Progenitor cell of endocrine pancreas (in vitro differentiated cells): ENCODE measurements at places on chromosomes 2 and 18. TPM values are rescaled to one million over a fixed set of nuclear protein-coding genes. Genes with fewer than 3 reads are reported as not detected.
A peak's percentile ranks its signal among the peaks of the same experiment; 100 is the strongest.

DNA sequence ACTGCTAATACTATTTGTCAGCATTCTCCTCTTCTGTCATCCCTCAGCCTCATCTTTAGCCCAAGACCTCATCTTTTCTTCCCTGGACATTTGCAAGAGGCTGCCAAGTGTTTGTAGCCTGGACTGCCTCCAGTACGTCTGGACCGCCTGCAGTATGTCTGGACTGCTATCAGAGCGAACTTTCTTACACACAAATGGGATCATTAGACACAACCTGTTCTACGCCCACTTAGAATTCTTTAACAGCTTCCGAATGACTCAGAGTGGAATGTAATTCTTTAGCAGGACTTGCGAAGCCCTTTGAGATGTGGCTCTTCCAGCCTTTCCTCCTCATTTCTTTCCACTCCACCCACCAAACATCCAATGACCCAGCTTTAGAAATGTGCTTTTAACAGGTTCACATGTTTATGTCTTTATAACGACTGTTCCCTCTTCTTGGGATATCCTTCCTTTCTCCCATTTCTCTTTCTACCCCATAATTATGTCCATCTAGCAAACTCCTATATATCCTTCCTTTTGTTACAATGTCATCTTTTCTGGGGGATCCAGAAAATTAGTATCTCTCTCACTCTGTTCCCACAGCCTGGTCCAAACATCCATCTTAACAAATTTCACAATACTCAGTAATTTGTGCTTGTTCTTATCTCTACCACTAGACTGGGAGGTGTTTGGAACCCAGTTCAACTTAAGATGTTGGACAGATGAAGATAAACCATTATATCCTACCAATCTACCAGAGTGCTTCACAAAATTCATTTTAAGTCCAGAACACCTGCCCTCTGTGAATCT is 171.3 kb upstream of the PGAP1 start:
- H3K4me3 ChIP-seq: no peak overlapping the region
- no peak for DNase-seq
- H3K27ac ChIP-seq: no peak overlapping the region

DNA sequence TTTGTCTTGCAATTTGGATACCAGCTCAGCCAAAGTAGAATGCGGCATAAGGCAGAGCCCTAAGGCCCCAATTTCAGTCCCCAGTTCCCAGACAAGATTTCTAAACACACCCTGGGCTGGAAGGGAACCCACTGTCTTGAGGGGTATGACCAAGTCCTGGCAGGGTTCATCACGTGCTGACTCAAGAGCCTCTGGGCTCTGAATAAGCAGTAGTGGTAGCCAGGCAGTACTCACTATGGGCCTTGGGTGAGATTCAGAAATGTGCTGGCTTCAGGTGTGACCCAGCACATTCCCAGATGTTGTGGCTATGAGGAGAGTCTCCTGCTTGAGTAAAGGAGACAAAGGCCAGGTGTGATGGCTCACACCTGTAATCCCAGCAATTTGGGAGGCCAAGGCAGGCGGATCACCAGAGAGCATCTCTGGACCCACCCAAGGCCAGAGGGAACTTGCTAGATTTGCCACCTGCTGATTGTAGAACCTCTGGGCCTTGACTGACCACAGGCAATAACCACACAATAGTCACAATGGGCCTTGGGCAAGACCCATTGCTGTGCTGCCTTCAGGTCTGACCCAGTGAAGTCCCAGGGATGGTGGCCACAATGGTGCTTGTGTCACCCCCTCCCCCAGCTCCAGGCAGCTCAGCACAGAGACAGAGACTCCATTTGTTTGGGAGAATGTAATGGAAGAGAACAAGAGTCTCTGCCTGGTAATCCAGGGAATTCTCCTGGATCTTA is 74.9 kb downstream of the ATL2 start:
- no peak overlapping the region for H3K4me3 ChIP-seq
- peaks cover 6% of the 10 kb centered on the region for H3K4me1 ChIP-seq
- no peaks in the 10 kb centered on the region for H3K27me3 ChIP-seq
- DNase-seq: no peak
- peaks cover 44% of the 10 kb centered on the region for H3K36me3 ChIP-seq
- peak overlapping the region; percentile 41 for H3K27ac ChIP-seq

- H3K4me3 ChIP-seq: no peak overlapping the region
- peaks cover 2% of the 10 kb centered on the region for H3K27me3 ChIP-seq
- no peak for DNase-seq
- H3K27ac ChIP-seq: no peak overlapping the region
- peaks cover 5% of the 10 kb centered on the region for H3K4me1 ChIP-seq
These were observed 344.0 kb downstream of the LRRTM1 start for GRCh38 chr2:79960519-79960918.

DNA sequence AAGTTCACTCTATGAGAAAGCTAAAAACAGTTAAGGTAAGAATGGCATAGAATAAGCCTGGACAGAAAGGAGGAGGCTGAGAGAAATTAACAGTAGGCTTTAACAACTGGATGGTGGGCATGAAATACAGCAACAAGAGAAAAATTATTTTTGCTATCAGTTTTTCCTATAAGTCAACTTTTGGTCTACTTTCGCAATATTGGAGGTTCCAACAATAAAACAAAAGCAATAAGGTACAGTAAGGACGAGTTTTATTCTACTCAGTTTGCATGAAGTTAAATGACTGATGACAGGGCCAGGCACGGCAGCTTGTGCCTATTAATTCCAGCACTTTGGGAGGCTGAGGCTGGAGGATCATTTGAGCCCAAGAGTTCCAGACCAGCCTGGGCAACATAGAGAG is 17.3 kb downstream of the RAB1A start:
- DNase-seq: no peak
- peaks cover 8% of the 10 kb centered on the region for H3K36me3 ChIP-seq
- no peak overlapping the region for H3K4me3 ChIP-seq
- H3K27ac ChIP-seq: no peak overlapping the region
- H3K4me1 ChIP-seq: peaks cover 6% of the 10 kb centered on the region

GRCh38 chr2:63764630-63765029 is 77.1 kb upstream of the UGP2 start:
- H3K4me1 ChIP-seq: no peaks in the 10 kb centered on the region
- no peak overlapping the region for H3K27ac ChIP-seq
- H3K36me3 ChIP-seq: no peaks in the 10 kb centered on the region
- no peaks in the 10 kb centered on the region for H3K27me3 ChIP-seq
- no peak overlapping the region for H3K4me3 ChIP-seq

DNA sequence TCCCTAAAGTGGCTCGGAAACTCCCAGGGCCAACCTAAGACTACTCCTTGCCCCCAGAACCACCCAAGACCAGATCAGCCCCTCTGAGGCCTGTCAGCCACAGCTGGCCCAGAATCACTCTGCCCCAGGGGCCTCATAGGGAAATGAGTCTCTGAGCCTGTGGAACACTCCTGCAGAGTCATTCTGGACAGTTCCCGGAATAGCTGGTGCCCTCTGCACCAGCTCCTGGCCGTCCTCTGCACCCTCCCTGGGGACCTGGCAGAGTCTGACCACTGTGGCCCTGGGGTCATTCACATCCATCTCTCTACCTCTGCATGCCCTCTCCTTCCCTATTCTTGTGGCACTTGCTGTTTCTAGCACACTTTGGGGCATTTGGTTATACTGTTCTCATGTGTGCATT is 14.6 kb upstream of the TMEM214 start:
- H3K36me3 ChIP-seq: peaks cover 2% of the 10 kb centered on the region
- no peak for DNase-seq
- no peak overlapping the region for H3K4me3 ChIP-seq
- H3K27ac ChIP-seq: no peak overlapping the region

DNA sequence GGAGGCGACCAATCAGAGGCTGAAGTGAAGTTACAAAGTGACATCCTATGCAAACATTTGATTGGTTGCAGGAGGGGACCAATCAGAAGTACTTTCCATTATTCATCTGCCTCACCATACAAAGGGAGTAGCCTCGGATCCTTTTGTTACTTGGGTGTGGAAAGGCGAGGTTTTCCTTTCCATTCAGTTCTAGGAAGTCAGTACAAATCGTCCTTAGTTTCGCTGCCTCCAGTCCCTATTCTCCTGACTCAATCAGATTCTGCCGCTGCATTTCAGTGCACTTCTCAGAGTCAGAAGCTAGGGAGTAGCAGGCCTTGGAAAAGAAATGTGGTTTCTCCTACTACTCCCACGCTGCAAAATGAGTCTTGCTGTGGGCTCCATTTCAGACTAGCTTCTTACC is 149.4 kb downstream of the DTNA start:
- H3K4me3 ChIP-seq: no peak overlapping the region
- no peaks in the 10 kb centered on the region for H3K27me3 ChIP-seq
- no peak for DNase-seq
- no peak overlapping the region for H3K27ac ChIP-seq
- H3K36me3 ChIP-seq: peaks cover 4% of the 10 kb centered on the region

- no peak overlapping the region for H3K4me3 ChIP-seq
- H3K36me3 ChIP-seq: no peaks in the 10 kb centered on the region
- H3K4me1 ChIP-seq: peaks cover 14% of the 10 kb centered on the region
- no peak overlapping the region for H3K27ac ChIP-seq
- DNase-seq: no peak
- H3K27me3 ChIP-seq: no peaks in the 10 kb centered on the region
These were observed 21.1 kb downstream of the CPS1 start for GRCh38 chr2:210577263-210578071.

- no peaks in the 10 kb centered on the region for H3K36me3 ChIP-seq
- H3K4me1 ChIP-seq: no peaks in the 10 kb centered on the region
- no peak for DNase-seq
- no peak overlapping the region for H3K27ac ChIP-seq
- H3K27me3 ChIP-seq: no peaks in the 10 kb centered on the region
These were observed 107.5 kb downstream of the SLC8A1 start for GRCh38 chr2:40344364-40344763.

GRCh38 chr2:74181739-74182138 is 3.1 kb upstream of the MOB1A start:
- H3K27ac ChIP-seq: no peak overlapping the region
- peaks cover 4% of the 10 kb centered on the region for H3K36me3 ChIP-seq

GRCh38 chr2:55419233-55419678 is 400 bp downstream of the CCDC88A start:
- no peak for DNase-seq
- peaks cover 14% of the 10 kb centered on the region for H3K4me1 ChIP-seq
- no peaks in the 10 kb centered on the region for H3K36me3 ChIP-seq
- H3K27me3 ChIP-seq: peaks cover 10% of the 10 kb centered on the region

DNA sequence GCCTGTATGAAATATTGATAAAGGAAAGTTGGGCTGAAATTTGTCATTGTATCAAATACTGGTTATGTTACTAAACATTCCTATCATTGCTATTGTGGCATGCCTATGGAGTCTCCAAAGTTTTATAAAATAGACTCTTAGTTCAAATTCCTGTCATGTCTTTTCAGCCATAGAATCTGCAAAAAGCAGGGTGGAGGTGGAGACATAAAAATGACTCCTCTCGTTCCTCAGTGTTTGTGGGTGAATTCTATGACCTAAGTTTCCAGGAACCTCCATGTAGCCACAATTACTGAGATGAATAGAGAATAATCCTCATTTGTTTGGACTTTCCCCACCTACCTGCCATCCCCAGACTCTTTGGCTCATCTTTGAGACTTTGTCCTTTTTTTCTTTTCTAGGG is 326.3 kb upstream of the ETAA1 start:
- no peaks in the 10 kb centered on the region for H3K27me3 ChIP-seq
- no peak for DNase-seq
- H3K27ac ChIP-seq: no peak overlapping the region
- peaks cover 24% of the 10 kb centered on the region for H3K4me1 ChIP-seq

DNA sequence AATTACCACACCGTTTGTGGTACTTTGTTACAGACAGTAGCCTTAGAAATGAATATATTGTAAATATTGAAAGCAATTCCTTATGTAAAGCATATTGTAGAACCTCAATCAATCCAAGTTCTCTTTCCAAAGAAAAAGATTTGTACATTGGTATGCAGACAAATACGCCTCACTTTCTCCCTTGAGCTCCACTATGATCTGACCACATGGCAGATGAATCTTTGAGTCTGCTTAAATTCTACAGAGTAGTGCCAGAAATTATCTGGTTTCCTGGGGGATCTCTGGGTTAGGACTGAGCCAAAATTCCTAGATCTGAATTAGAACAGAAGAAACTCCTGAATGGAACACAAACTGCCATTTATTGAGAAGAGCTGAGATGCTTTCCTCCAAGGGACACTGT is 99.0 kb downstream of the CPO start:
- no peak overlapping the region for H3K4me3 ChIP-seq
- H3K36me3 ChIP-seq: no peaks in the 10 kb centered on the region
- H3K4me1 ChIP-seq: peaks cover 2% of the 10 kb centered on the region
- no peak overlapping the region for H3K27ac ChIP-seq

DNA sequence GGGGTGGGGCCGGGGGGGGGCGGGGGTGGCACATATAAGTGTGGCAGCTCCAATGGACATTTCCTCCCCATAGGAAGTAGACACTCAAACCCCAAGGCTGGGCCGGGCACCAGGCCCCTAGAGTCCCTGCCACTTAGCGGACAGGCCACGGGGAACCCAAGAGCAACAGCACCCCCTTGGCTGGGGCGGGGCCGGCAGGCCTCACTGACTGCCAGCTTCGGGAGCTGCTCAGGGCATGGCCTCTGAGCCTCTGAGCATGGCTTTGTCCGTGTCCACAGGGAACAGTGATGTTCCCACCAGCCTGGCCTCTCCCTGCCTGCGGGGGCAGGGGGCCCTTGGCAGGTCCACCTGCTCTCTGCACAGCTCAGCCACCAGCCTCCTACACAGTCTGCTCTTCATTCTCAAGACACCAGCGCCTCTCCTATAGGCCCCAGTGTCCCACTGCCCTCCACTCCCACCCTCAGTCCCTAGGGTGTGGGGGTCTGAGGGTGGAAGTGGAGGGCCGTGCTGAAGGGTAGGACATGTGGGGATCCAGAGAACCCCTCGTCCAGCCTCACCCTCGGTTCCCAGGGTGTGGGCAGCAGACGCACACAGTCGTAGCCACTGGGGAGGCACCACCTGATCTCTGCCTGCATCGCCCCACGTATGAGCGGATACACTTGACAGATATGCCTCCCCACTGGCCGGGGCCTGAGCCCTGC is 106.7 kb downstream of the FAM210A start:
- H3K4me1 ChIP-seq: peaks cover 4% of the 10 kb centered on the region
- DNase-seq: no peak
- no peak overlapping the region for H3K4me3 ChIP-seq
- H3K27me3 ChIP-seq: no peaks in the 10 kb centered on the region

DNA sequence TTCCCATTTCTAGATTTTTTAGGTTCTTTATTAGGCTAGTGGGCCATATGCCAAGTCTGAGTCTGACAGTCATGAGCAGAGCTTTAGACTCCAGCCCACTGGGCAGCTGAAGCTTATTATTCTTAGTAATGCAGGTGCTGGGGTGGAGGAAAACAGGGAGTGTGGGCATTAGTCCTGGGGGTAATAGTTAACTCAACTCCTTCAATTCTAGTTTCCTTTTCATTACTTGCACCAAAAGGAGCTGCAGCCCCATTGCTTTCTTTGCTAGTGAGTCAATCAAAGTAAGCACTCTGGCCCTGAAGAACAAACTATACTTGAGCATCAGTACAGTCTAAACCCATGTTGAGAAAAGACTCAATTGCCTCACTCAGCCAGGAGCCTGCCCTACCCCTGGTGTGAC is 35.5 kb downstream of the ICOS start:
- H3K36me3 ChIP-seq: no peaks in the 10 kb centered on the region
- no peak overlapping the region for H3K27ac ChIP-seq
- H3K27me3 ChIP-seq: peaks cover 12% of the 10 kb centered on the region
- no peak for DNase-seq

Gene TEX44
- not detected in 2 replicates for total RNA-seq

Gene MAP2
- total RNA-seq: 16.5 and 18.2 TPM in 2 replicates

Gene CXCR1
- not detected in 2 replicates for total RNA-seq

Gene AGBL5
- total RNA-seq: 58.7 and 60.2 TPM in 2 replicates

Gene HOXD4
- total RNA-seq: not detected in 2 replicates

Gene EVX2
- not detected in 2 replicates for total RNA-seq
